ENCODE measurements at places on chromosomes 16 and 17.

DNA sequence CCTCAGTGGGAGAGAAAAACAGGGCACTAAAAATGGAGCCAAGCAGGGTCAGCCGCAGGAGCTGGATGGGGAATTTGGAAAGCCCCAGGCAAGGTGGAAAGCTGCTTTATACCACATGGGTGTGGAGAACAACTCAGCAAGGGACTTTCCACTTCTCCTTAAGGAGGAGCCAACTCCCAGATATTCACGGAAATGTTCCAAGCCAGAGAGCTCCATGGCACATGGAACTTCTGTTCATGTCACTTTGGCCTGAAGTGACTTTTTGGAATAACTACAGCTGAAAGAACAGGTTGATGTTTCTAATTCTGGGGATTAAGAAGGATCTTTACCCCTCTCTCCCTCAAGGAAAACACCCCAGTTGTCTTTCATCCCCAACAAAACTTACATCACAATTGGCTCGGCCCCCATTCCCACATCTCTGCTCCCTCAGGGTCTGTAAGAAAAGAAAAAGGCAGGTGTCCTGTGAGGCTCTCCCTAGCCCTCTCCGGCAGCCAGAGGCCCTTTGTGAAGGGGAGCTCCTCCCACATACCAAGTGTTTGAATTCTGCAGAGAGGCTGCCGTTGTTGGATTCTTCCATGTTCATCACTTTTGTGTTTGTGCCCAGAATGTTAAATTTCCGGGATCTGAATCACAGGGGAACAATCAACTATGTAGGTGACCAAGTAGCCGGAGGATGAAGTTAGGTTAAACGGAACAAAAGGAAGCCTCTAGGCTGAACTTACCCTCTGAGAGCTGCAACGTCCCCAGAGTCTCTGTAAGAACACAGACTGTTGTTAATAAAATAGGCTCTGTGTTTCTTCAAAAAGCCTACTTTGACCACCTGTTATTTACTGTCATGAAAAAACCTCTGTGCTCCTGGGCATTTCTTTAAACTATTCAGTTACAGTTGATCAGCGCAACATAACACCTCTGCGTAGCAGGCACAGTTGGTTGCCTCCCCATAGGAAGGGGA lies 41.0 kb downstream of the STAT5A start:
- DNase-seq = no peak

DNA sequence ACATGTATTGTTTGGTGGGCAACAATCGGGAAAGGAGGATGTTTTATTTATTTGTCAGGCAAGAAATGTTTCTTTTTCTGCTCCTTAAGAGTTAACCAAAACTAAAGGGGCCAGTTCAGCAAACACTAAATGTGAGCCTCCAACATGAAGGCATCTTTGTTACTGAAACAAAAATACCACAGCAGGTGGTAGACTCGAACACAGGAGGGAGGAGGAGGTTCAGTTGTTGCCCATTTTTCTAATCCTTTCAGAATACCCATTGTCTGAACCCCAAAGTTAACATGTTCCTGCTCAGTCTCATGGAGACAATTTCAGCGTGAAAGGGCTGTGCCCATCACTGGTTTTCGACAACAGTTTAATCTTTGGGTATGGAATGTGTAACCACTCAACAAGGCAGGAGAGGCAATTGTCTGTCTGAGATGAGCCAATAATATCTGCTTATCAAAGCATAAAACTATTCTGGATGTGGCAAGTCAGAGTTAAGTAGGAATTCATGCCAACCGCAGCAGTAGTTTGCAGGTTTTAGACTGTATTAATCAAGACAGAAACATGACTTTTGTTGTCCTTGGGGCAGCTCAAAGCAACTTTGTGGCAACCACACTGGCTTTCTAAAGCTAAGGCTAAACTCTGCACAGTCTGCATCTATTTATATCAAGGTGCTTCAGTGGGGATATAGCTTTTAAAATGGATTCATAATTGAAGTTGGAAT lies 211.7 kb downstream of the FTO start:
- no peak for DNase-seq

- no peak for DNase-seq
These were observed 237.5 kb upstream of the PMFBP1 start for GRCh38 chr16:72409423-72409822.

DNA sequence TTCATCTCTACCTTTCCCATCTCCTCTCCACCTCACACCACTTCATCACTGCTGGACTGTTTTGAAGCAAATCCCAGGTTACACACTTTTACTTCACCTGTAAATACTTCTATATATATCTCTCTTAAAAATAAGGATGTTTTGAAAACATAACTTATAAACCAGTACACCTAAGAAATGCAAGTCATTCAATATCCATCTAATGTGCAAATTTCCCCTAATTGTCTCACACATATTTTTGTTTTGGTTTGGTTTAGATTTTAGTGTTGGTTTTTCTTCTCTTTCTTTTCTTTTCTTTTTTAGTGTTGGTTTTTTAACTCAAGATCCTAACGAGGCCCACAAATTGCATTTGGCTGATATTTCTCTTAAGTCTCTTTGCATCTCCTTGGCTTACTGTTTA lies 17.9 kb upstream of the ZNF19 start:
- no peak for DNase-seq

DNA sequence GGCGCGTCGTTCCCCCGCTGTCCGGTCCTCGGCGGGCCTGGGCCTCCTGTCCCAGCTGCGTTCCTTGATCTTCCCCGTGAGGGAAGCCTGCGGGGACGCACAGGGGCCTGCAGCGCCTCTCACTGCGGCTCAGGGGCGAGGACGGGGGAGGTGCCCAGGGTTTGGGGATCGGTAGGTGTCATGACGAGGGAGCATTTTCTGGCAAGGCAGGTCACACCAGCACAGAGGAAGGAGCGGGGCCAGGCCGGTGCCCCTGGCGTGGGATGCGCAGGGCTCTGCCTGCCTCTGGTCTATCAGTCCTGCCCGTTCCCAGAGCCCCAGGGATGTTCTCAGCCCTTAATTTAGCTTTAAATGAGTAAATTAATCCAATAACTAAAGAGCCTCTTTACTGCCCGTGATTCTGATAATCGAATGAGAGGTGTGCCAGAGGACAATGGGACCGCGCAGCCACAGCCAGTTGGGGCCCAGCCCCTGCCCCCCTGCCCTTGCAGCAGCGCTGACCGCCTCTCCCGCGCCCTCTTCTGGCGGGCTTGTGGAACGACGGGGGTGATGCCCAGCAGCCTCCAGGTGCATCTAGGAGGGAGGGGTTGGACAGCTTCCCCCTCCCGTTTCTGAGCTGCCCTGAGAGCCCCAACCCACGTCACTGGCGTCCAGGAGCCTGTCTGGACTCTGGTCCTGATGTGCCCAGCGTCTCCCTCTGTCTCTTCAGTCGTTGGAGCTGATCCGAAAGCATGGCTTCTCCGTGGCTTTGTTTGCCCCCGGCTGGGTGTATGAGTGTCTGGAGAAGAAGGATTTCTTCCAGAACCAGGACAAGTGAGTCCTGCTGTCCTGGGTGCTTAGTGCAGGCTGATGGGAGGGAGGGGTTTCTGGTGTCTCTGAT lies 7.9 kb downstream of the ENGASE start:
- peak; percentile 66 for DNase-seq

DNA sequence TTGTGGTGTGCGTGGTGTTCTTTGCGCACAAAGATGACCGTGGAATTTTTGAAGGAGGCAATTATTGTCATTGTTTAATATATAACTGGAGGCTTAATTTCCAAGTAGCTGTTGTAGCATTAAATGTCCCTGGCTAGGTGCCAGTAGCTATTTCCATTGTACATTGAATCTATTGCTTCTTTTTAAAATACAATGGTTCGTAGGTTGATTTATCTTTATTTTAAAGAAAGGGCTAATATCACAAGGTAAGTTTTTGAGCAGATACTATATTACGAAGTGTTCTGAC lies 127.1 kb downstream of the RPTOR start:
- DNase-seq = no peak

GRCh38 chr16:13021996-13022395 lies 120.6 kb downstream of the SHISA9 start:
- DNase-seq = no peak

DNA sequence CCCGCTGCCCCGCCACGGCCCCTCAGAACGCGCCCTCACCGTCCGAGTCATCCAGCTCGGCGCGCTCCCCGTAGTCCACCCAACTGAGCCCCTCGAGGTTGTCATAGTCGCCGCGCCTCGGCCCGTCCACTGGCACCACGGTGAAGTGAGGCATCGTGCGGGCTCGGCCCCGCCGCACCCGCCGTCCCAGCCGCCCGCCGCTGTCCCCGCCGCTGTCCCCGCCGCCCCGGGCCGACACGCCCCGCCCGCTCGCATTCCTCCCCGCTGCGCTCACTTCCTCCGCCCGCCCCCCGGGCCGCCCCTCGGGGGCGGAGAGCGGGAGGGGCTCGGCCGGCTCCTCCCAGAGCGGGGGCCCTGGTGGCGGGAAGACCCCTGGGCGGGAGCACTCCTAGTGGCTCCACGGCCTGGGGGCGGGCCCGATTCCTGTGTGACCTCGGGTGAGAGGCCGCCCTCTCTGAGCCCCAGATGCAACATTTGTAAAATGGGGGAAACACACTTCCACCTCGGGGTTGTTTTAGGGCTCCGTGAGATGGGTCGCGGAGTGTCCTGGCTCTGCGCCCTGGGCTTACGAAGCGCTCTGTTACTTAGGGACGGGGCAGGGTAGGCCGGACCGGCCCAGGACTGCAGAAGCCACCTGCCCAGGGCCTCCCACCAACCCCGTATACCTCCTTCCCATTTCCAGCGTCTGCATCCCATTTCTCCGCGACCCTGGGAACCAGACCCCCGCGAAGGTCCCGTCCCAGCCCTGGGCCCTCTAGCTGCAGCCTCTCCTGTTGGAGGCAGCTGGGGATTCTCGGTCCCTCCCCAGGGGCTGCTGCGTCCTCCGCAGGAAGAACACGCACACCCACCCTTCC lies at the start of gene SLC12A4:
Gene SLC12A4 (minus strand): TSS at position 238 of the 854 bp plus-strand sequence. CDS start 84 bp downstream, at position 154.
- peak; percentile 86 for DNase-seq

GRCh38 chr17:8222380-8222629 lies 11.9 kb upstream of the AURKB start:
- DNase-seq = no peak

DNA sequence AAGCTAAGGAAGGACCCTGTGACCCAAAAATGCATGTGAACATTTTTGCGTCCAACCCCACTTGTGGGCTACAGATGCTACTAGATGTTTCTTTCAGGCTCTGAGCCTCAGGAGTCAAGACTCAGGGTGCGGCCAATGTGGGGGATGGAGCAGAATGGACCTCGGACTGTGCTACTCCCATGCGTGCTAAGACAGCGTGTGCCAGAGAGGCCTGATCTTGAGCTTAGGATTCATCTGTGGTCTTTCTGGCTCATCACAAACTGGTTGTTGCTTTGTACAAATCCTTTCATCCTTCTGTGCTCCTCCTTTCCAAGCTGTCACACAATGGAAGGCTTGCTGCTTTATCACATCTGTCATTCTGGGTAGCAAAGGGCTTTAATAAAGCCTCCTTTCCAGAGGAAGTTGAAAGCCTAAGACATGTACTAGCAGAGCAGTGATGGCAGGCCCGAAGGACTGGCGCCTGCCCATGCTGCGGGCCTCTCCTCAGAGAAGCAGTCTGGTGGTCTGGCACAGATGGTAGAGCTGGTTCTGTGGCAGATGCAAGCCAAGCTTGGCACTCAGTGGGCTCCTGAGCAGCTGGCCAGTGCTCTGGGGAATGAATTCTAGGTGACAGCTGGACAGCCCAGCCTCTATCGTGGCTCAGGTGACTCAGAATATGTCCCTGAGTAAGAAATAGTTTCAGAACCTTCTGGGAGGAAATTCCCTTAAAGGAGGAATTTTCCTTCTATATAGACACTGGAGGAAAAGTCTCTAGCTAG lies 27.8 kb downstream of the COG4 start:
- no peak for DNase-seq

DNA sequence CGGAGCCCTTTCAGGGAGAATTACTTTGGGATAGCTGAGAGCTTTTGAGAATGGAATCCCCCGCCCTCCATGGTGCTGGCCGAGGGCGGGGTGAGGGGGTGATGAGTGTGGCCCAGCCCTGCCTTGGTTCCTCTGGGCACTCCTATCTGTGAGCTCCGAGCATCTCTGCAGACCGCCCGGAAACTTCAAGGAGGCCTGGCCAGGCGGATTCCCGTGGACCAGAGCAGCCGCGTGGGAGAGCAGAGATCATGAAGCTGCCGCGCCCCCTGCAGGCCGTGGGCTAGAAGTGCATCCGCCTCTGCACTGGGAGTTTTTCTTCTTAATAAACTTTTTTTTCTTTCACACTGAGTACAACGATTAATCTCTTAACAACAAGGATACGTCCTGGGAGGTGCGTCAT lies 392.9 kb upstream of the EEF2KMT start:
- DNase-seq = no peak

GRCh38 chr16:29985271-29985811 lies 10.1 kb downstream of the HIRIP3 start:
- DNase-seq = no peak

DNA sequence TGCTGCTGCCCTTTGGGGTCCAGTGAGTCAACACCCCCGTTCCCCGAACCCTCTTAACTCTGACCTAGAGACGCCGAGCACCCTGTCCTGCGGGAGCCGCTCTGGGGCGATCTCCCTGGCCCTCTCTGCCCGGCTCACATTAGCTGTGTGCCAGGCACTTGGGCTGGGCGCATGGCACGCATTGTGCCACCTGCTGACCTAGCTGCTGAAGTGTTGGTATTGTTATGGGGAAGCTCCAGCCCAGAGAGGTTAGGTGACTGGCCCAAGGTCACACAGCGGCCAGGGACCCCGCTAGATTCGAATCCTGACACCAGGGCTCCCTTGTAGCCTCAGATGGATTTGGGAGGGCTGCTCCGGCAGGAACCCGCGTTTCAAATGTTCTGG lies 1.1 kb downstream of the HSD17B1 start:
- peak; percentile 24 for DNase-seq

GRCh38 chr17:48478224-48479013 lies 48.4 kb upstream of the SKAP1 start:
- peak; percentile 29 for DNase-seq

DNA sequence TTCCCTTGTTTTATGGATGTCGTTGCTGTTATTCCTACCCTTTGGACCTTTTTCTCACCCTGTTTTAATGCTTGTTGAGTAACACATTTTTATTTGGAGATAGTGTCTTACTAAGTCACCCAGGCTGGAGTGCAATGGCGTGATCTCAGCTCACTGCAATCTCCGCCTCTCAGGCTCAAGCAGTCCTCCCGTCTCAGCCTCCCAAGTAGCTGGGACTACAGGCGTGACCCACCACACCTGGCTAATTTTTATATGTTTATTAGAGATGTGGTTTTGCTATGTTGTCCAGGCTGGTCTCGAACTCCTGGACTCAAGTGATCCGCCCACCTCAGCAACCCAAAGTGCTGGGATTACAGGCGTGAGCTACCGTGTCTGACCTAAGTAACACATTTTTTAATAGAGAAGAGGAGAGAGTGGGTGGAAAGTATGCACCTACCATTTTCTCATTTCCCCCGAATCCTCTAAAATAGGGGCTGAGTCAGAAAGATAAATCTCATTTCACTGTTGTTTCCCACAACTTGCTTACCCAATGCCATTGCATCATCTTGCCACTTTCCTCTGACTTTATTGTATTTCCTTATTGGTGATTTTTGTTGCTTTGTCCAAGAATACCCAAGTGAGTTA lies 7.0 kb downstream of the DHX40 start:
- no peak for DNase-seq

DNA sequence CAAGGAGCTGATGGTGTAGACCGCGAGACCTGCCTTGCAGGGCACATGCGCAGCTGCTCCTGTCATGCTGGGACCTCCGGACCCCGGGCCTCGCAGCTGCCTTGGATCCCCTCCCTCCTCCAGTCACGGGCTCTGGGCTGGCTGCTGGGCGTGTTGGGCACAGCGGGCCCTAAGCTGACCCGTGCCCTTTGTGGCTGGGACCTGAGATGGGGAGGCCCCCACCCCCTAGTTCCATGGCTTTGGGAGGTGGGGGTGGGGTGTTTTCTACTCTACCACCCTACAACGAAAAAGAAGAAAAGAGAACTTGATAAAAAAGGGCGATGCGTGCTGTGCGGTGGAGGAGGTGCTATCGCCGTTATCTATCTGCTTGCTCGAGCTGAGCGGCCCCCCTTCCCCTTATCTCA lies 14.5 kb downstream of the ZFPM1 start:
- no peak for DNase-seq

Measured in CD4-positive, alpha-beta T cell treated with Interleukin-6 for 4 hours (primary cell).